ENCODE measurements at places on chromosomes 2 and 18.
A peak's percentile ranks its signal among the peaks of the same experiment; 100 is the strongest.

GRCh38 chr2:100238471-100238870 is 83.8 kb downstream of the LONRF2 start:
- no peak for DNase-seq

DNA sequence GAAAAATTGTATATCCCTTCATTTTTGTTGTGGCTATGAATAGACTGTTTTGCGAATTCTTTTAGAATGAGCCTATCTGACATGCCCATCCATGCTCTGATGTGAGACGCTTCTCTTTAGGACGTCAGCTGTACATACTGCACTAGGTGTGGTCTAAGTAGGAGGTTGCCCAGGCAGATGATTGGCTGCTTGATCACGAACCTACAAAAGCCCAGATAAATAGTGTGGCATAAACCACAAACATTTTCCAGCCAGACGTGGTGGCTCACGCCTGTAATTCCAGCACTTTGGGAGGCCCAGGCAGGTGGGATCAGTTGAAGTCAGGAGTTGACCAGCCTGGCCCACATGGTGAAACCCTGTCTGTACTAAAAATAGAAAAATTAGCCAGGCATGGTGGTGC is 251.8 kb downstream of the AGAP1 start:
- no peak for DNase-seq

GRCh38 chr2:176268976-176269318 is 295 bp upstream of the MTX2 start:
- no peak for DNase-seq

GRCh38 chr2:11411768-11412448 is 54.1 kb downstream of the E2F6 start:
- DNase-seq = no peak

- peak; percentile 76 for DNase-seq
Measured at GRCh38 chr2:226652369-226652768, 147.3 kb downstream of the IRS1 start.

DNA sequence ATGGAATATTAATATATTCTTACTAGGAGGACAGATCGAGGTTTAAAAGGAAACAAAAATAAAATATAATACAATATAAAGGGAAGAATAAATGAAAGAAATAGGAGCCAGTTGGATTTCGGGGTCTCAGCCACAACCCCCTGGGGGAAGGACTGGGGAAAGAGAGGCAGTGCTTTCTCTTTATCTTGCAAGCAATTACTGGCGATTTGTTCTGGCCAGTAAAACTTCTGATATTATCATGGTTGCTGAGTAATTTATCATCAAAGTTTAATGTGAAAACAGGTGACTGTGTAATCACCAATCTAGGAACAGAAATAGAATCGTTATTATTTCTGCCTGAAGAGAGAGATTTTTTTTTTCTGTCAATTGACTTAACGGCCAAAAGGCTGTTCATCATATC is 917.7 kb upstream of the CELF4 start:
- no peak for DNase-seq

GRCh38 chr2:201795607-201796477 is 10.5 kb upstream of the CDK15 start:
- peak; percentile 20 for DNase-seq

GRCh38 chr2:138490673-138491494 is 10.7 kb upstream of the SPOPL start:
- DNase-seq = peak; percentile 48

DNA sequence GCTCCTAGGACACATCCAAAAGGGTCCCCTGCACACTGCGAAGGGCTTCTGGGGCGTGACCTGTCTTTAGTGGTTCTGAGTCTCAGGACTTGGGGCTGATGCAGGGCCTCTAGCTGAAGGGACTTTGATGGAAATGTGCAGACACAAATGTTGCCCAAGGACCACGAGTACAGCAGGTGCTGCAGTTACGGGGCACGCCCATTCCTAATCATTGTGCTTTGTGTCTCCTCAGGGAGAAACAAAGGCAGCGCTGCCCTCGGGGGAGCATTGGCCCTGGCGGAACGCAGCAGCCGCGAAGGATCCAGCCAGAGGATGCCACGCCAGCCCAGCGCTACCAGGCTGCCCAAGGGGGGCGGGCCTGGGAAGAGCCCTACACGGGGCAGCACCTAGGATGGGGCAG is 8.0 kb downstream of the TUBA3E start:
- no peak for DNase-seq

DNA sequence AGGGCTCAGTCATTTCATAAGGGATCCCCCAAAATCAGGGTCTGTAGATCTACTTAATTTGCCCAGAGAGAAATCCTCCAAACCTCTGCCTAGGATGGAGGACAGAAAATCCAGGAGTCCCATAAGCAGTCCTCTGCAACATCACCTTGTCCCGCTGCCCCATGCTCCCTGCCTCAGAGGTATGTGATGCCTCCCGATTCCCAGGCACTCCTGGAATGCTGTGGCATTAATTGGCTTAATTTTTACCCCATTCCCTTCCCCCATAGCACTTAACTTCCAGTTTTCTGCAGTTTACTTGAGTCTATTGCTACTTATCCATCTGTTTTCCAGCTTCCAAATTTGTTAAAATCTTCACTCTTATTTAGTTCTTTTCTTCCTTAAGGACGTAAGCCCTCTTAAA is 91.6 kb upstream of the TSPYL6 start:
- no peak for DNase-seq

DNA sequence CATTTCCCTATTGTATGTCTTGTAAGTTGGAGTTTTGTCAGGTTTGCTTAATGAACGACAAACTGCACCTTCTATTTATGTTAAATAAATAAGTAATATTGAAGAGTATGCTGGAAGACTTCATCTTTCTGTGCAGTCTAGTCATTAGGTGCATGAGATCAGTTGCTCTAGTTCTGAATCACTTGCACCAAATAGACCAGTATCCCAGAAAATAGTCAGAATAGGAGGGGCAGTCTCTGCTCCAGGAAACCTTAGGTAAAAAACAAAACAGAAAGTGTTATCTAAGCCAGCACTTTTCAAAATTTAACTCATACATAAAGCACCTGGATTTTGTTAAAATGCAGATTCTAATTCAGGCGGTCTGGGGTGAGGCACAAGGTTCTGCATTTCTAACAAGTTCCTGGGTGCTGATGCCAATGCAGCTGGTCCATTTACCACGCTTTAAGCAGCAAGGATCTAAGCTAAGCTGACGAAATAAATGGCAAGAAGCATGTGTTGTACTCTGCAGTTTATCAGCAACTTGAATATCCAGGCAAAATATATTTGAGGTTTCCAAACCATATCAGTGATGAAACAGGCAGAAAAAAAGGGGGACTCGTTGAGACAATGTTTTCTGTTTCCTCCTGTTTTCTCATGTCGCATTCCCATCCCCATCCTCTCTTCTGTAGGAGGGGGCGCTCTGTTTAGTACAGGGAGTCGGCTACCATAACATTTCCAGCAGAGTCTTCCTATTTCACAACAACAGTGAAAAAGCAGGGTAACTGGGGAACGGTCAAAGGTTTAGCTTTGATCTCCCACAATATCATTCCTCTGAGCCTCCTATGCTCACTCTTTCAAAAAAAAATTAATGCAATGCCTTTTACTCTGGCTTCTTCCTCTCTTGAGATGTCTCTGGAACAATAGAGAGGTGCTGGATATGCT is 106.4 kb downstream of the MBD2 start:
- DNase-seq = no peak

DNA sequence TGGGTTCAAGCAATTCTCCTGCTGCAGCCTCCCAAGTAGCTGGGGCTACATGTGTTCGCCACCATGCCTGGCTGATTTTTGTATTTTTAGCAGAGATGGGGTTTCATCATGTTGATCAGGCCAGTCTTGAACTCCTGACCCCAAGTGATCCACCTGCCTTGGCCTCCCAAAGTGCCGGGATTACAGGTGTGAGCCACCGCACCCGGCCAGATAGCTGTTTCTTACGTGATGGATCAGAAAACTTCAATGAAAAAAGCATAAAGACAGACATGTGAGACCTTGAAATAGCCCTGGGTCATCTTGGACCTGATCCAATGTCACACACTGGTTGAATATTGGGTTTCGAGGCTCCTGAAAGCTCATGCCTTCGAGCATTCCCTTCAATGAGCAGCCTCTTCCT is 66.7 kb upstream of the RTN4 start:
- no peak for DNase-seq
